Neural crest cell (in vitro differentiated cells): ENCODE measurements at places on chromosomes 5 and 9.

- no peak for DNase-seq
These were observed 9.2 kb downstream of the NPR3 start for GRCh38 chr5:32720300-32720699.

- no peak for DNase-seq
These were observed 837.1 kb upstream of the C9orf72 start for GRCh38 chr9:28410411-28410810.

- no peak for DNase-seq
These were observed 202.6 kb downstream of the SEMA5A start for GRCh38 chr5:9343146-9343850.

DNA sequence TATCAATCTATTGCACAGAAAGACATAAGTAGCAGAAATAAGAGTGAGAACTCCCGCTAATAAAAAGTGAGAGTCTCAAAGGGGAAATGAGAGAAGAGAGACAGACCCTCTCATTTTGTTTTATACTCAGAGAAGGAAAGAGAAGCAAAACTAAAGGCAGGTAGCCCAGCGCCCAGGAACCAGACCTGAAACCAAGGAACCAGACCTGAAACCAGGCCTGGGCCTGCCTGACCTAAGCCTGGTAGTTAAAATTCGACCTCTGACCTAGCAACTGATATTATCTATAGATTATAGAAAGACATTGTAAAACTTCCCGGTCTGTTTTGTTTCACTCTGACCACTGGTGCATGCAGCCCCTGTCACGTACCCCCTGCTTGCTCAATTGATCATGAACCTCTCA lies 134.5 kb upstream of the SEMA6A start:
- no peak for DNase-seq
